Stimulated activated CD4-positive, alpha-beta T cell treated with anti-CD3 and anti-CD28 coated beads, Interleukin-1b, Interleukin-23, amount 100 ng/mL, for 1 hour (primary cell): ENCODE measurements at places on chromosomes 5 and 9.

- DNase-seq = no peak
These were observed 1.5 kb downstream of the AK6 start for GRCh38 chr5:69367697-69368279.

DNA sequence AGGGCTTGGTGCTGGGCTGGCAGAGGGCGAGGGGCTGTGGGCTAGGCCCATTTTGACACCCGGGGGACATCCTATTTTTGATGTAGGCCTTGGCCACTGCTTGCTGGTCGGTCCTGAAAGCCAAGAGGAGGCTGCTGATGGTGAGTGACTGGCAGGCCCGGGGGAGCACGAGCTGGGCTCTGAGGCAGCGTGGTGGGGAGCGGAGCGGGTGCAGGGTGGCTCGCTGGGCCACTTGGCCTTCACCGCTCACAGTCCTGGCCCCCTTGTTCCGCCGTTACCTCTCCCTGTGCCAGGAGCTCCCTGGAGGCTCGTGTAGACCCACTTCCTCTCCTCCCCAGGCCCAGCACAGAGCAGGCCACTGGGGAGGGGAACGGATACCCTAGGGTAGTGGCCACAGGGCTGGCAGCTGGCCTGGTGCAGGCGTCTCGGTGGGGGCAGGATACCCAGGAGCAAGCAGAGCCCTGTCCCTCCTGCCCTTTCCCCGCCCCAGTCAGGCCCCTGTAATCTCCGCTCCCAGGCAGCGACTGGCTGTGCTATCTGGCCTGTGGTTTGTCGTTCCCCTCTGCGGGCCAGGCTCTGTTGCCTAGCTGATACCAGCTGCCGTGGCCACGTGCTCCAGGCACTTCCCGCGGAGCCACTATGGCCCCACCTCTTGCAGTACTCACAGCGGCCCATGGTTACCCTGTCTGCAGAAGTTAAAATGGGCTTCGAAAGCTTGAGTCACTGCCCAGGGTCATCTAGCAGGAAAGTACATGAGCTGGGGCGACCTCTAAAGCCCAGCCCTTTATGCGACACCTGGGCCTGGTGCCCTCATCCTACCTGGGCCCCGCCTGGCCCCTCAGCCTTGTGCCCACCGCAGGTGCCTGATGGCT, 11.7 kb upstream of the DOLPP1 start:
- peak; percentile 34 for DNase-seq

DNA sequence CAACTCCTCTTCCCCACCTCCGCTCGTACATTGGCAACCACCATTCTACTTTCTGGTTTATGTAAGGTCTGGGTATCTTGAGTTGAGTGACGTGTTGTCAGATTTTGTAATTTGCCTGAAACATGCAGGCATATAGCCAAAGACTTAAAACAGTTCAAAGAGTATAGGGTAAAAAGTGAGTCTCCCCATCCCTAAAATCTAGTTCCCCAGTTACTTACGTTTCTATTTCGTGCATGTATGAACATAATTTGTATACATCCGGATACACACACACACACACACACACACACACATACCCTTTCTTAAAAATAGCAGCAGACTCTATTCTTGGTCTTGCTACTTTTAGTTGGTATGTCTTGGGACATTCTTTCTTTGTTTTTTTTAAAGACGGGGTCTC, 915 bp downstream of the HSDL2 start:
- DNase-seq = no peak

DNA sequence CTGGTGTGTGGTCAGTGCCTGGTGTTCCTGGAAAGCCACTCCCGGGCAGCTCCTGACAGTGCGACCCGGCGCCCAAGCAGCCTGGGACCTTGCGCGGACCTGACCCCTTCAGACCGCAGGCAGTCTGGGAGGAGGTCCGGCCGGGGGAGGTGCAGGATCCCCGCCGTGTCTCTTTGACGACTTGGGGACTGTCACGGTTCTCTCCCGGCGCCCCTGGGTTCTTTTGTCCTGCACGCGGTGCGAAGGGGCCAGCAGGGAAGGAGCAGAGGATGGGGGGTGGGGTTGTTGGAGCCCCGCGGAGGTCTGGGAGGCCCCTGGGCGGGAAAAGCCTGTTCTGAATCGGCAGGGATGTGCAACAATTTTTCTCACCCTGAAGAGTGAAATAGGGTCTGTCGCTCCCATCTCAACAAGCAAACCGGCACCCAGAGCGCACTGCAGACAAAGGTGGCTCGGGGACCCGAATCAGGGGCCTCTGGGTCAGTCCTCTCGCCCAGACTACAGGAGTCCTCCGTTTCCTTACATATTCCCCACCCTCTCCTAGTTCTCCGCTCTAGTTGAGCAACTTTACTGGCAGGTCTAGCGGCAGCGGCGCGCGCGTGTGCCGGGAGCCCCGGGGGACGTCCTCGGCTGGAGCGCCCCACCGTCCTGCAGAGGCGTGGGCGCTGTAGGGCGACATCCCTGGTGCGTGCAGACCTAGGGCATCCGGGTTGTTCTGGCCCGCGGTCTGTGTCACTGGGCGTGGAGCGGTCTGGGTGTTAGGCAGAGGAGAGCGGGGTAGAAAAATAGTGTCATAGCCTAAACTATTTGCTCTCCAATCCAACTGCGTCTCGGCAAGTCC, 1.2 kb downstream of the VCAN start:
- no peak for DNase-seq

DNA sequence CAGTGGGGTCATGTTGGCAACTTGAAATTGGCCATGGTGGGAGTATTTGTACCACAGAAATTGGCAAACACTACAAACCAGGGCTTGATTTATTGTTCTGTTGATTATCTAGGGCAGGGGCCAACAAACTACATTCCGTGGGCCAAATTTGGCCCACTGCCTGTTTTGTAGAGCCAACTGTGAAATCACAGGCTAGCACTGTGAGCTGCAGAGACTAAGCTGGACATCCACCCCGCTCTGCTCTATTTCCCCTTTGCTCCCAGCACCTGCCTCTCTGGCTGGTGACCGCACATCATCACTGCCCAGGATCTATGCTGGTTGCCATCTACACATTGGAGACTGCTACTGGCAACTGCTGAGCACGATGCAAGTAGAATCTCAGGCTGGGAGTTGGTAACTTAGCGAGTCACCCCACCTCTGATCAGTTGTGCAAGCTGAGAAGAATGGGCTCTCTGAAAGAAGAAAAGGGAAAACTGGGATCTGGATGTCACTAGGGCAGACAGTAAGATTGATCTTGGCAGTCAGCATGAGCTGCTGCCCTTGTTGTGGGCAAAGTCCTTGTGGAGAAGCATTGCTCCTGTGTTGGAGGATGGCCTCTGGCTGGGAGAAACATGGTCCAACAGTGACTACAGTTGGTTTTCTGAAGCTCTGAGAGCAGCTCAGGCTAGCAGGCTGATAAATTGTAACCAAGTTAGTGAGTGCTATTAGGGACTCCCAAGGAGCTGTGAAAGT, 144.7 kb upstream of the RAD23B start:
- DNase-seq = no peak

GRCh38 chr5:91150234-91150633, 232.9 kb downstream of the ARRDC3 start:
- DNase-seq = no peak
